Activated CD8-positive, alpha-beta memory T cell treated with anti-CD3 and anti-CD28 coated beads, Interleukin-2, amount 10 ng/mL, durations not matched to agents 7 days and 5 days (primary cell): ENCODE measurements at places on chromosomes 12 and 14.

DNA sequence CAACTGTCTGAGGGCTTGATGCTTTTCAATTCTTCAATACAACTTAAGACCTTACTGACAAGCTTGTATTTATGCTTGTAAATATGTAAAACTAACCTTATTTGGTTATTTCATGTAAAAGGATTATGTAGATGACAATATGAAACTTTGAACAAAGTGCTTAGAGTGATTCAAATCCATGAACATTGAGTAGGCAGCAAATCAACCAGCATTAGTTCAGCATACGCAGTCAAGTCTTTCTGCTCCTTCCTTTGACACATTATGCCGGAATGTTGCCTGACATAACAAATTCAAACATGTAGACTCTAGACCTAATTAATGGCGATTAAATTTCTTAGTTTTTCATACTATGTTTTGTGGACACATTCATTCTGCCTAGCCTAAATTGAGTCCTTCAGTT is 105.2 kb downstream of the FGD4 start:
- DNase-seq = no peak

GRCh38 chr12:24679126-24679525 is 269.8 kb downstream of the BCAT1 start:
- DNase-seq = no peak

- DNase-seq = no peak
These were observed 18.9 kb downstream of the BICD1 start for GRCh38 chr12:32125455-32126084.

- no peak for DNase-seq
These were observed 3.0 kb downstream of the KIF5A start for GRCh38 chr12:57552835-57553313.

GRCh38 chr12:124094733-124095132 is 121.7 kb downstream of the ZNF664 start:
- no peak for DNase-seq

- DNase-seq = no peak
These were observed 40.4 kb upstream of the BTG1 start for GRCh38 chr12:92186038-92186470.

GRCh38 chr12:27161458-27162228 is 79.3 kb upstream of the C12orf71 start:
- no peak for DNase-seq

- no peak for DNase-seq
These were observed 69.2 kb upstream of the ARHGAP5 start for GRCh38 chr14:32007755-32008362.

DNA sequence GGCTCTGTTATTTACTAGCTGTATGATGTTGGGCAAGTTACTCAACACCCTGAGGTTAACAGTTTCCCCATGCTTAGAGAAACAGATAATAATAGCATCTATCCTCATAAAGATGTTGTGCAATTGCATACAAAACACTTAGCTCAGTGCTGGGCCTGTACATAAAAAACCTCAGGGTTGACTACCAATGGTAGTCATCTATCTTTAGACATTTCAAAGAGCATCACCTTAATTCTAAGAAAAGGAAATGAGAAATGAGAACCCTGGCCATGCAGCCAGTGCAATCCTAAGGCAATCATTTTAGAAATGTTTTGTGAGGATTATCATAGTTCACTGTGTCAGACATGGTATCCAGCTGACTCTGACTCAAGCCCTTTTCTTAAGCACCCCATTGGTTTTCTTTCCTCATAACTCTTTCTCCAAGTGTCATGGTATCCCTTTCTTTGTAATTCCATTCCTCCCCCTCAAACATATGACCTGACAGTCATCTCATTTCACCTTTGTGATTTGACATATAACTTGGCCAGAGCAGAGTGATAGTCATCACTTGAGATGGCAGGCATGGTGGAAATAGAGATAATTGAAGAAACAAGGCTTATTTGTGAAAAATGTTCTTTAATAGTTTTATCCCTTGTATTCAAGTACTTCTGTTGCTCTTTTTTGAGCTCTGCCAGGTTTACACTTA is 29.5 kb upstream of the OSBPL8 start:
- peak; percentile 50 for DNase-seq

- DNase-seq = peak; percentile 64
These were observed 60.8 kb downstream of the SAMD4A start for GRCh38 chr14:54627540-54628363.

- no peak for DNase-seq
These were observed 221.7 kb upstream of the GRIP1 start for GRCh38 chr12:66900616-66901015.

- no peak for DNase-seq
These were observed 69.3 kb downstream of the SLC35F4 start for GRCh38 chr14:57796556-57796955.

DNA sequence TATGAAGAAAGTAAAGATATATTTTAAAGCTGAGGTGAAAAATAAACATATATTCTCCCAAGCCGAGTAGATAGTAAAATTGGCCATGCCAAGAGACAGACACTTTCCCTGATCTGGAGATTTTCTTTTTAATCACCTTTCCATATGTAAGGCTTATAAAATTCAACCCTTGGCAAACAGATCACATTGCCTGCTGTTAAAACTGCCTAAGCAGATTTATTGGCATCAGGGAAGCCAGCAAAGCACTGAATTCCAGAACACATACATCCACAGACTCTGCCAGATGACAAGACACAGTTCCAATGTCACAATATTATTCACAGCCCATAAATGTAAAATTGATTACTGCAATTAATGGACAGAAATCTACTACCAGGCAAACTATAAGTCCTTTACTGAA is 78.2 kb upstream of the GARIN2 start:
- DNase-seq = no peak

DNA sequence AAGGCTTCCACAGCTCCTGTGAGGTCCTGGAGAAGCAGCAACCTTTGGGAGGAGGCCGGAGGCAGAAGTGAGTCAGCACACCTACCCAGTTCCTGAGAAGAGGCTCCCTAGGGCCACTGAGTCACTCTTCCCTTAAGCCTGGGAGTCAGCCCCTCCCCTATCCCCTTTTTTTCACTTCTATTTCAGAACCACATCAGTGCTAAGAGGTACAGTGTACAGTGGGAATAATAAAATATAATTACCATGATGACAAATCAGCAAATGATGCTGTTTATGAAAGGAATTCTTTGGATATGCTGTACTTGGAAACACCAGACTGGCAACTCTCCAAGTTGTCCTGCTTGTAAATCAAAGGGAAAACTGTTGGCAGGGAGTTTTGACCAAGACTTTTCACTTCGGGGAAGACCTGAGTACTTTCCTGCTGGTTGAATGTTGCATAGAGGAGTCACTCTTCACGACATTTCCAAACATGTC is 7.8 kb upstream of the TBPL2 start:
- DNase-seq = no peak

DNA sequence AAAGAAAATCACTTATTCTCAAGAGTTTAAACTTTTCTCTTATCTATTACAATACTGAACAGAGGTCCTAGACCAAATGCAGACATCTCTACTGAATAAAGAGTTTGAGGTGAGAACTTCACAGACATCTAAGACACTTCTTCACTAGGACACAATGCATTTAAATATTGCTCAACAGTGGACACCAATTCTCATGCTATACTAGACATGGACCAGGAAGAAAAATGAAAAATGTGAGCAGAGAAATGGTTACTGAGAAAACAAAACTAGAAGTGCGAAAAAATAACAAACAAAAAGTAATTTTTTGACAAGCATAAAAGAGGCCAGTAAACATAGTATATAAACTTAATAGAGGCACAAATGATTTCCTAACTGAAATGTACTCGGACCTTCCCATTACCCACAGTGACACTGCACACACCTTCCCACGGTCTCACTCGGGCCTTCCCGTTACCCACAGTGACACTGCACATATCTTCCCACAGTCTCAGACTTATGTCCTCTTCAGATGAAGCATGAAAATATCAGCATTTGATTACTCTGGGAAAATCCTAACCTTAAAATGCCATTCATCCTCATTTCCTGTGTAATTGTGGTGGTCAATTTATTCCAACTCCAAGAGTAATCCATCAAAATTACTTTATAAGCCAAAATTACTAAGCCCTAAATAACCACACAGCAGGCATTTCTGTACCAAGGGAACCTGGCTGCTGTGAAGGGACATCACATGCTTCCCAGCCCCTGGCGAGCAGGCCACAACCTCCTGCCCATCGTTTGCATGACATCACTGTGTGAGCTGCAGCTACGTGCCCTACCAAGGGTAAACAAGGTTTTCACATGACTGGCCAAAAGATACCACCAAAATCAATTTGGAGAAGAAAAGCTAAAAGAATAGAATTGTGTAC is 6.4 kb downstream of the SLC15A4 start:
- no peak for DNase-seq

- no peak for DNase-seq
These were observed 47.8 kb downstream of the CLIP1 start for GRCh38 chr12:122374707-122375106.

- DNase-seq = no peak
These were observed 717 bp downstream of the PPHLN1 start for GRCh38 chr12:42326541-42327226.

- DNase-seq = peak; percentile 60
These were observed 3.0 kb upstream of the CORO1C start for GRCh38 chr12:108734200-108734906.

GRCh38 chr14:66401449-66402095 is 84.6 kb upstream of the CCDC196 start:
- no peak for DNase-seq

GRCh38 chr14:94960285-94961001 is 190.5 kb upstream of the GSC start:
- no peak for DNase-seq

- no peak for DNase-seq
These were observed 18.3 kb downstream of the SLC25A47 start for GRCh38 chr14:100341301-100342031.

DNA sequence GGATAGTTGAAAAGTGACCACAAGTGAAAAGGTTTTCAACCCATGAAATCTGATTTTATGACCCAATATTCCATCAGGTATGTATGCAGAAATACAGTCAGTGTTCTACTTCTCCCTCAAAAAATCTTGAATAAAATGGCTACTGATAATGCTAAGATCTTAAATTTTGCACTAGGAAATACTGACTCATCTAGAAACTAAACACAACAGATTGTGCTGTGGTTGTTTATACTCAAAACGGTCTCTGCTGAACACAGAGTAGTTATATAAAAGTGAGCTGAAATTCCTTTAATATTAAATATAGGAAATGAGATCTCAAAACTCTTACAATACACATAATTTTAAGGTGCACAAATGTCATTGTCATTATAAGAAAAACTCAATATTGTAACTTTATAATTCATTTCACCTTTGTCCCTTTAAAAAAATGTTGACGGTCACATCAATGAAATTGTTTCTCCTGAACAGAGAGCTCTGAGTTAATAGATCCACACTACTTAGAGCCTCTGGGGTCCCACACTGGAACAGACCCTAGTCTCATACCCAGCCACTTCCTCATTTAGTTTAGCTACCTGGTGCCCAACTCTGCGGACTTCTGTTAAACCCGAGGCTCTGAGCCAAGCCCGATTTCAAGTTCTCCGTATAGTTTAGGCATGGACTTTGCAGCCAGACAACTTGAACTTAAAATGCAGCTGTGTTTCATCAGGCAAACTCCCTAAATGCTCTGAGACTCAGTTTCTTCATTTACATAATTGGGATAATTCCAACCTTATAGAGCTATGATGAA is 9.3 kb downstream of the COCH start:
- no peak for DNase-seq

GRCh38 chr12:52564582-52564981 is 9.1 kb downstream of the KRT74 start:
- DNase-seq = no peak

DNA sequence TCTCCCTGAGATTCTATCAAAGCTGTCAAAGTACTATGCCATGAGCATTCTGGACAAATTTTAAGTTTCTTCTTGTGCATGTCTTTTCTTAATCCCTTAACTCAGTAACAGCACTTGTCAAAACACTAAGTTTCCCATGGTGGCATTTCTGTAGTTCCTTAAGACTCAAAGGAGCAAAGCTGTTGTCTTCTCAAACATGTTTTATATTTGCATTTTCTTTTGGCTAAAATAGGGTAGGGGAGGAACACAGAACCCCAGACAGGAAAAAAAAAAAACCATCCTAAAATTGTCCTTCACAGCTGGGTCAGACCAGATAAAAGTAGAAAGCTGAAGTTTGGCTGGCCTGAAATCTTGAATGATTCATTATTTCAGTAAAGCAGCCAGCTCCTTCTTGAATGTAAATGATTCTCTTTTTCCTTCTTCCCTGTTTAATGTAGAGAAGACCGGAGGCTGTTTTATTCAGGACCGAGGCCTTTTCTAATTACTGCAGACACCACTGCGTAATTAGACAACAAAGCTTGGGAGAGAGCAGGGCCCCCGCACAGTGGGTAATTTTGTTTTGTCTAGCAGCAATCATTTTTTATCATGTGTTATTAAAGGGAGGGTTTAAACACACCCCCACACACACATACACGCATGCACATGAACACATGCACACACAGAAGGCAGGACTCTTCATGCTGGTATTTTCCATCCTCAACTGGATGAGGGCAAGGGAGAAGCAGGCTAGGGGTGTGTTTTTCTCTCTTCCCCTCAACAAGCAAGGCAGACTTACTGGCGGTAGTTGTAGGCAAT is 51.0 kb downstream of the PAH start:
- no peak for DNase-seq

DNA sequence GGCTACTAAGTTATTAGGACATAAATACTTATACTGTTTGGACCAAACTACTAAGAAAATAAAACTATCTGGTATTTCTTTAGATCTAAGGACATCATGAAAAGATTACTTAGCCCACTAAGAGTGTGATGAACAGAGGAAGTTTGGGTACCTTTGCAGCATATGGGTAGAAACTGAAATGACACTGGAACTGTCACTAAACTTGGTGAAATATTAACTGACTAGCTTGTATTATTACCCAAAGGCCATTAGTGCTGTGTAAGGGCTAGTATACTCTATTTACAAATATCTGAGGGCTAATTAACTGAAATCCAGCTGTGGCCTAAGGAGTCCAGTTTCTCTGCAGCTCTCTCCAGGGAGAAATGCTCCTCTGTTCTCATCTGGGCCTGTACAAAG is 45.5 kb downstream of the PAWR start:
- DNase-seq = no peak

DNA sequence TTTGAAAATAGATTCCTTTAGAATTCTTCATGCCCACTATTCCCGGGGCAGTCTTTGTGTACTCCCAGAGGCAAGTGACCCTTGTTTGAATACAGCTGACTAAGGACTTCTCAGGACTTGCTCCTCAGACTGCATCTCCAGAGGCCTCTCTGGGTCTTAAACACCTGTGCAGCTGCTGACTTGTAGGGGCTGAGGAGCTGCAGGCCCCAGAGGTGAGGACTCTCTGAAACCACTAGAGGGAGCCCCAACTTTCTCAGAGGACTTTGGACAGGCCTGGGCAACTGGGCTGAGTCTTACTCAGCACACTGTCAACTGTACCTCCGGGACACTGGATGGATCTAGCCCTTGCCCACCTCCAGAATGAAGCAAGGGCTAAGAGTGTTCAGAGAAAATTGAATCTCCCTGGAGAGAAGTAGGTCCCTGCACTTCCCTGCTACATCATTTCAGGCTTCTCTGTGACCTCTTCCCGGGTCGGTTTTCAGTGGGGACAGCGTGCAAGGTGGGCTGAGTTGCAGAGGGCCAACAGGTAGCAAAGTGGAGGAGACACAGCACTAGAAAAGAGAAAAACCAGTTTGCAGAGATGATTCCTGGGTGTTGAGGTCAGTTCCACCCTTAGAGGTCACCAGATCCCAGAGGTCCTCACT is 164.6 kb downstream of the TMEM117 start:
- DNase-seq = peak; percentile 49
